Spleen (tissue), 13 donors: ENCODE measurements at places on chromosomes 11 and 22. TPM values are rescaled to one million over a fixed set of nuclear protein-coding genes. Genes with fewer than 3 reads are reported as not detected.
A peak's percentile ranks its signal among the peaks of the same experiment; 100 is the strongest.

DNA sequence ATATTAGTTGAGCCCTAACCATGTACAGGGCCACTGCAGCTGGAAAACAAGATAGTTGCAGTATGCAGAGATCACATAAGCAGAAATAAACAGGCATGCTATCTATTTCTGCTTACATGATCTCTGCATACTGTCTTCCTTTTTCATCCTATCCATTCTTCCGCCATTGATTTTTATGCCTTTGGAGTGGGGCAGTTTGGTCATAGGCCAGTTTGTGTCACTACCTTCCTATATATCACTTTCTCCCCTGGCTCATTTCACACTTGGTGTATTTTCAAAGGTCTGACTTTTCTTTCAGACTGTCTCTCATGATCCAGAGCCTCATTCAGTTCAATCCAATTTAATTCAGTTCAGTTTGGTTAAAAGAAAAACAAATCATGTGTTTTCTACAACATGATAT, 829.6 kb downstream of the KCNA4 start:
- DNase-seq = no peak

- DNase-seq = no peak
Observed at GRCh38 chr11:109426442-109427240, 4.7 kb downstream of the C11orf87 start.

- DNase-seq = peak; percentile 93
Observed at GRCh38 chr22:30426388-30427353, 1.1 kb downstream of the MTFP1 start.

DNA sequence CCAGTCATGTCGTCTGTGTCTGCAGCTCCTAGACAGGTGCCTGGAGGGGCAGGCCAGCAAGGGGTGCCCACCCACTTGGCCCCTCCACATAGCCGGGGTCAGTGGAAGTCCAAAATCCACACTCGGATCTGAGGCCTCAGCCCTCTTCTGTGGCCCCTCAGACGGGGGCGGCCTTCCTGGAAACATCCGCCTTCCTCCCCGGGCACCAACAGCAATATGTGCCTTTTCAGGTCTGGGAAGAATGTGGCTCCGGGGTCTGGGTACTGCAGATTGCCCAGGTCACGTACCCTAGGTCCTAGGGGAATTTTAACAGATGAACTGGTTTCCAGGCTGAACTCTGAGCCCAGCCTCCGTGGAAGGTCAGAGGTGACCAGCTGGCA, 208.6 kb downstream of the CTTN start:
- DNase-seq = no peak

DNA sequence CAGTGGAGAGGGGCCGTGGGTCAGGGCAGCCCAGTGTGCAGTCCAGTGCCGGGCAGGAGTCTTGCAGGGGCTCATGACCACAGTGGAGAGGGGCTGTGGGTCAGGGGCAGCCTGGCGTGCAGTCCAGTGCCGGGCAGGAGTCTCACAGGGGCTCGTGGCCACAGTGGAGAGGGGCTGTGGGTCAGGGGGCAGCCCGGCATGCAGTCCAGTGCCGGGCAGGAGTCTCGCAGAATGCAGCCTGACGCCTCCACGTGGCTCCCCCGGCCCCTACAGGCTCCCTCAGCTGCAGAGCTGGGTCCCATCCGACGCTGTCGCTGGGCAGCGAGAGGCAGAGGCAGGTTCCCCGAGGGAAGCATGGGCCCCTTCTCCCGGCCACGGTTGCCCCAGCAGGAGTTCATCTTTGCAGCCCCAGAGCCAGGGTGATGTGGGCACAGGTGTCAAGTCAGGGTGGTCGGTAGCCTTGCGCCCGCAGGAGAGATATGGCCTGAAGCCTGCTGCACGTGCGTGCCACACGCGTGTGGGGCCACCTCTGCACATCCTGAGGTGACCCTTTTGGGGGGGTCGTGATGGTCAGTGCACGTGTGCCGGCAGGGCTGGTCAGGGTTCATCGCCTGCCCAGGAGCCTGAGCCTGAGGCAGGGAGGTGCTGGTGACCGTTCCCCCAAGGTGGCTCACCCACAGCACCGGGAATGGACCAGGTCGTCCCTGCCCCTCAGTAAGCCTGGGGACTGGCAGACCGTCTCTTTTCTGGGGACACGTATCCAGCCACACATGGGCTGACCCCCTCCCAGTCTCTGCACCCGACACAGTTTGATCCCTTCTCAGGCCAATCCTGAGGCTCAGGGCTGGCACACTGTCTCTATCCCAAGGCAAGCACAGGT, 2.9 kb downstream of the IFITM5 start:
- peak; percentile 70 for DNase-seq

DNA sequence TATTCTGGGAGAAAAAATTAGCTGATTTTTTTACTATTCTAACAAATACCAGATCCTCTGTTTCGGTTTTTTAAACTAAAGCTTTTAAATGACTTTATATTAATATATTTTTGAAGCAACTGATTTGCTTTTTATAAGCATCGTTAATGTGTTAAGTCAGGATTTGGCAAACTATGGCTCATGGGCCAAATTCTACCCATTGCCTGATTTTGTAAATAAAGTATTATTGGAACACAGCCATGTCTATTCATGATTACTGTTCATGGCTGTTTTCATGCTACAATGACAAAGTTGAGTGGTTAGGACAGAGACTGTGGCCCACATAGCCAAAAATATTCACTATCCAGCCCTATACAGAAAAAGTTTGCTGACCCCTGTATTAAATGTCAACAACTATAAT, 29.6 kb downstream of the BTBD10 start:
- DNase-seq = no peak

- DNase-seq = no peak
Observed at GRCh38 chr11:34977089-34977912, 60.9 kb downstream of the PDHX start.

GRCh38 chr11:68128682-68129327, 7.6 kb upstream of the CHKA start:
- peak; percentile 85 for DNase-seq

GRCh38 chr11:131503017-131503416, 132.6 kb downstream of the NTM start:
- DNase-seq = no peak

DNA sequence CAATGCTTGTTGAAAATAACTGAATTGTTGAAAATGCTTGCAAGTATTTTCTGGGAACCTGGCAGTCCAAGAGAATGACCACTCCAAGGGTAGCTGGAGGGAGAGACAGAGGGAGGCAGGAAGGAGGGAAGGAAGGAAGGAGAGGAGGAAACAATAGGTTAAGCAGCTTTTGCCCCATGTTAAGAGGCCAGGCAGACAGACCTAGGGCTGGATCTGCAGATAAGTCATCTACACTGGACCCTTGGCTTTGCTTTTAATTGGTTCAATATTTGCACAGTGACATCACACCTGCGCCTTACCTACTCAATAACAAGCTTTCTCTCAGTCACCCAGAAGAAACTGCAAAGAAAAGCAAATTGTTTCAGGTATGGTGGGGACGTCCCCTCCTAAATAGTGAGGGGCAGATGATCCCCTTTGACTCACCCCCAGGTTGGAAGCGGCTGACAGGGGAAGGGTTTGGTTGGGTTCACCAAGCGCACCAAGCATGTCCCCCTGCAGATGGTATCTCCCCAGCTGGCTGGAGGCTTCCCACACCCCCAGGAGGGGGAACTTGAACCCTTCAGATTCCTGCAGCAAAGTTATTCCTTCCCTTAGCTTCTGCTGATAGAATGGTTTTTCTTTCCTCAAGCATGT, 24.3 kb downstream of the MYH9 start:
- DNase-seq = no peak

GRCh38 chr11:64086258-64087123, 50.8 kb downstream of the FLRT1 start:
- DNase-seq = no peak

DNA sequence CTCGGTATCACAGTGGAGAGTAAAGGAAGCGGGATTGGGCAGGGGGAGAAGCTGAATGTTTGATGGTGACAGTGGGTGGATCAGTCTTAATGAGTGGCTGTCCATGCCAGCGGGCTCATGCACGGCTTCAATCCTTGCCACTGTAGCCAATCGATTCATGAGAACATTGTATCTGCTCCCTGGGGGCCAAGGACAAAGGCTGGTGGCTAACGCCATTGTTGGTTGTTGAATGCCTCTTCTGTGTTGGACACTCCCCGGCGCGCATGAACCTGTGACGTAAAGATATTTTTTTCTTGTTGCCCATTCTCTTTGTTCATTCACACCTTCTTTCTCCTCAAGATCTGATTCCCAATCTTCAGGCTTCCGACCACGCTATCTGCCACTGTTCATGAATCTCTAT, 20.9 kb upstream of the ATXN10 start:
- peak; percentile 29 for DNase-seq

GRCh38 chr11:107172996-107173395, 154.7 kb upstream of the GUCY1A2 start:
- DNase-seq = no peak

OOSP4A gene
- not detected for total RNA-seq

CCDC188 gene
- total RNA-seq = 0.84 TPM

PGA4 gene
- total RNA-seq = 1.3 TPM

DNAJB13 gene
- not detected for total RNA-seq

CDC42EP2 gene
- total RNA-seq = 14.5 TPM

FXYD2 gene
- 6.2 TPM for total RNA-seq

PLAAT4 gene
- total RNA-seq = 101 TPM
